ENCODE measurements at places on chromosomes 5 and 9. TPM values are rescaled to one million over a fixed set of nuclear protein-coding genes. Genes with fewer than 3 reads are reported as not detected.

ZNF367 gene
- total RNA-seq: 15.9 TPM

ARL14EPL gene
- not detected for total RNA-seq

ARHGEF37 gene
- 0.99 TPM for total RNA-seq

ABO gene
- not detected for total RNA-seq

GZMA gene
- not detected for total RNA-seq

PCDHA13 gene
- total RNA-seq: 0.19 TPM

GSN gene
- 259 TPM for total RNA-seq

PCDHGA6 gene
- total RNA-seq: 5.3 TPM

SPATA6L gene
- 0.79 TPM for total RNA-seq

ADGRV1 gene
- total RNA-seq: 0.19 TPM

ISL1 gene
- 0.25 TPM for total RNA-seq

SLIT3 gene
- total RNA-seq: 42.5 TPM

SPRY4 gene
- total RNA-seq: 16.5 TPM

TSLP gene
- total RNA-seq: 18.9 TPM

HSPA5 gene
- total RNA-seq: 177 TPM

EIF4EBP3 gene
- 1.8 TPM for total RNA-seq

ANKRD34B gene
- total RNA-seq: not detected

ANKRD33B gene
- total RNA-seq: 10.4 TPM

All from aortic smooth muscle cell (primary cell).